ENCODE measurements at places on chromosomes 4 and X.

DNA sequence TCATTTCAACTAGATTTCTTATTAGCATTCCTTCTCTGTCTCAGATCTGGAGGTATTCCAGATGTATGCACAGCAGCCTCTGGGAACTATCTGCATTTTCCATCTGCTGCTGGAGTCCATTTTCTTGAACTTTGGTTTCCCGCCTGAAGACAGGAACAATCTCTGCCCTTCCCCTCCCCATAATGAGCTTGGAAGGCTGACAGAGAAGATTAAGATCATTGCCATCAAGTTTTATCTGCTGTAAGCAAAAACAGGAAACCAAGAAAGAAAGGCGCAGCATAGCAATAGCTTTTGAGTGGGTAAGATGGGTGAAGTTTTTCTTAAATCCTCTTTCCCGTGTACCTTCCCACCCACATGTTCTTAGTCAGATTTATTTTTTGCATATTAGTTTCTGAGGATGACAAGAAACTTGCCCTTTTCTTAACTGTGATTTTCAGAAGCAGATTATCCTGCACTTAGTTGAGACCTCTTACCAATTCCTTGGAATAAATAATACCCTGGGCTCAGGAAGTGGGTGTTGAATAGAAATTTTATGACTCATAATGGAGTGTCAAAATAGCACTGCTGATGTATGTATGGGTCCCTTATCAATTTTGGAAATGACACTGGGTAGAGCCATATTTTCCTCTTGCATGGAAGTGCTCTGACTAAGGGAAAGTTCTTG is 78.3 kb downstream of the CT47B1 start:
- DNase-seq, result peak; percentile 21

GRCh38 chrX:25968920-25969319 is 169.2 kb upstream of the MAGEB18 start:
- DNase-seq, result peak; percentile 15

DNA sequence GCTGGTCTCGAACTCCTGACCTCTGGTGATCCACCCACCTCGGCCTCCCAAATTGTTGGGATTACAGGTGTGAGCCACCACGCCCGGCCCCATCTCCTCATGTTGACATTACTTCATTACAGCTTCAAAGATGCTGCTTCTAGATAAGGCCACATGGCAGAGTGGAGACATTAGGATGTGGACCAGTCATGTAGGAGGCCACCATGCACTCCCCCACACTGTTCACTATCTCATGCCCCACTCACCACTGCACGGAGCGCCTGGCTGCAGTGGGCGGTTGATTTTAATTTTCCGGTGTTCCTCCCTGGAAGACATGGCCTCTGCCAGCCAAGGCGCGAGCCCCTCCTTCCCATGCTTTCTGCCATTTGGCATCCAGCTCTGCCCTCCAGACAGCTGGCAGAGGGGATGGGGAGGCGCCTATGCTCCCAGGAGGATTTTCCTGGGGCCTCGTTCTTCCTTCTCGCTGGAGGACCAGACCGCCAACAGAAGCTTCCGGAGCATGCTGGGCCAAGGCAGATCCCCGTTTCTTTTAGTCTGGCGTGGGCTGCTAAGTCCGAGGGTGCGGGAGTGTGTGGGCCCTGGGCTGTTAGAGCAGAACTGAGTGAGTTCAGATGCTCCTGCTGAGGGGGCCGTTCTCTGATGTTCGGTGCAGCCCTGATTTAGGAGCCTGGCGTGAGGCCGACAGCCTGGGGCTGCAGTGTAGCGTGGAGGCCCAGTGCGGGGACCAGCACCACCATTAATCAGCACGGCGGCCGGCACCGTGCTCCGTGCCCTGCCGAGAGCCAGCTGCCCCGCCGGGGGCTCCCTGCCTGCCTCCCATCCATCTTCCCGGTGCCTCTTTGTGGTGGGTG is 93.1 kb downstream of the SORCS2 start:
- DNase-seq, result no peak

- no peak for DNase-seq
These were observed 168.9 kb upstream of the EDNRA start for GRCh38 chr4:147311956-147312355.

- no peak for DNase-seq
These were observed 54.5 kb downstream of the KLHL8 start for GRCh38 chr4:87165892-87166291.

DNA sequence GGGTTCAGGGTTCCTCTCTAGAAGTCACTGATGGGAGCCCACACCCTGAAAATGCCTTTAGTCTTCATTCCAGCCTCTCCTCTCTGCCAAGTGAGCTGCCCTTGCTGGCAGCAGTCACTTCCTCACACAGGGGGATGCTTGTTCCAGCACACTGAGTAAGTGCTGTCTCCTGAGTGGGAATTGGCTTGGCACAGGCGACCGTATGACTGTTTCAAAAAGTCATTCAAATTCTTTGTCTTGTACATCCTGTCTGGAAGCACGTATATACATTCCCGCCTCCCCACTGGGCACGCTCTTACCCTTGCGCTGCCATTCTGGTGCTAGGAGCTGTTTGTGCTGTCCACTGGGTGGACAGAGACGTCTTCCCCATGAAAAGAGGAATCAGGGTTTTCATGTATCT is 40.2 kb upstream of the CD99 start:
- DNase-seq, result no peak

DNA sequence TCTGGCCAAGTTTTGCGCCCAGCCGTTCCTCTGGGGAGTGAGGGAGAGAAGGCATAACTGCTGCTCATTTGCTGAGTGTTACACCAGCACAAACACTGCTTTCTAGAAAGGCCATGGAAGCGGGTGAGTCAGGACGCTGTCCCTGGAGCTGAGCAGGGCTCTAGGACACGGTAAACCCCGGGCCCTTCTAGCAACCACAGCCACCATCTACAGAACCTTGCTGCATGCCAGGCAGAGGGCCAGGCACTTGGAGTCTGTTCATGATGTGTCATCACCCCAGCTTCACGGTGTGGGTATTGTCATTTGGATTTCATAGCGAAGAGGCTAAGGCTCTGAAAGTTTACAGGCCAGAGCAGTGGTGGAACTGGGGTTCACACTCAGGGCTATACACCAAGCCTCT is 31.8 kb upstream of the C4orf50 start:
- no peak for DNase-seq

GRCh38 chrX:131317326-131317725 is 28.2 kb upstream of the IGSF1 start:
- DNase-seq, result no peak

GRCh38 chrX:115939070-115939469 is 231.5 kb upstream of the AGTR2 start:
- DNase-seq, result no peak
